ENCODE measurements at places on chromosomes 4 and X.

GRCh38 chr4:48267574-48267973 lies 2.1 kb downstream of the TEC start:
- no peak for DNase-seq

DNA sequence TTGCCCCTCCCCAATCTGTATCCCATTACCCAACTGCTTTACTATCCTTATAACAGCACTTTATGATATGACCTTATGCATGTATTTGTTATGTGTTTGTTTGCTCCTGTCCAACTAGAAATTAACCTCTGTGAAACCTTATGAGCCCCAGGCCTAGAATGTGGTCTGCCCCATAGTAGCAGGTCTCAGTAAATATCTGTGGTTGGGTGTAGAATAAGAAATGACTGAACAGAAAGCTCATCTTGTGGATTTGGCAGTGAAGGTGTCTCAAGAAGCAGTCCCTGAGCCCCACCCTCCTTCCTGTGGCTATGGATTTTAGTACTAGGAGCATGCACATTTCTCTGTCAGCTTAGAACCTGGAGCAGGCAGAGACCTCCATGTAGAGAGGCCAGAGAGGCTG lies 229.0 kb upstream of the LCORL start:
- DNase-seq: no peak

- no peak for DNase-seq
Observed at GRCh38 chrX:49850028-49850427, 20.9 kb downstream of the PAGE4 start.

DNA sequence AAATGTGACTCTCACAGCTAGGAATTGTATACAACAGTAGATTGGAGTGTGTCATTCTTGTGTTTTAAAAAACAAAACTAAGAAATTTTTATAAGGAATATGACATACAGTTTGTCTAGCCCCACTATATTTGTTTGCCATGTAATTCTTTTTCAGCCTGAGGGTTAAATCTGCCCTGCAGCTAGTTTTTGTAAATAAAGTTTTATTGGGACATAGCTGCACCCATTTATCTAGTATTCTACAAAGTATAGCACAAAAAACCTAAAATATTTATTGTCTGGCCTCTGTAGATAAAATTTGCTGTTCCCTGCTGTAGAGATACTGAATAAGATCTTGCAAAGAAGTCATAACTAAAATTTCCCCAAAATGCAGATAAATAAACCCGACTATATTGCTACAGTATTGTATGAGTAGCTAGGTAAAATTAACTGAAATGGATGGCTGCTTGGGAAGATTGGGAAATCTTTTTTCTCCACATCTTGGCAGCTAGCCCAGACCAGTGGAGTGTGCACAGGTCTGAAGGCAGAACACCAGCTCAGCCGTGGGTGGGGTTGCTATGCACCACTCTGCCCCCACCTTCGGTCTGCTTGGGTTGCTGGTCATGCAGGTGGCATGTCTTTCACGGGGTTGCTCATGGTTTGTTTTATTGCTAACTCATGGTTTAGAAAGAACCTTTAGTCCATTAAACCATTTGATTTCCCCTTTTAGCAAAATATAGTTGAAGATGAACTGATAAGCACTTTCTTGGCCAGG lies 127.9 kb downstream of the KLHL8 start:
- peak; percentile 75 for DNase-seq

DNA sequence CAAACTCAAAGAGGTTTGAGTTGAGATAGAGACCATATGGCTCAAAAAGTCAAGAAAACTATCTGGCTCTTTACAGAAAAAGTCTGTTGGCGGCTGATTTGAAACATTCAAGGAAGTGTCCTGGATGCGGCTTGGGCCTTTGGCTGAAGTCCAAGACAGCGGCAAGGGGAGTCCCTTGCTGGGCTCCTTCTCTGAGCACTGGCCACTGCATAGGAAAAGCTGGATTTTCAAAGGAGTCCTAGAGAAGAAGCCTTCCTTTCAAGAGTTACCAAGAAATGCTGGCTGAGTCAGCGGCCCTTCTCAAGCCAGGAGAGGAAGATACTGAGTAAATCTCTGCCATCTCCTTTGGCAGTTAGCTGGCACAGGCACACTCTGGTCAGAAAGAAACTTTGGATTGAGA lies 12.1 kb downstream of the APLN start:
- no peak for DNase-seq

- peak; percentile 78 for DNase-seq
Observed at GRCh38 chr4:67922697-67923096, 38.9 kb upstream of the TMPRSS11D start.
